ENCODE measurements at places on chromosomes 6 and 20.

- DNase-seq: no peak
Measured at GRCh38 chr20:51462566-51463276, 79.8 kb downstream of the NFATC2 start.

- no peak for DNase-seq
Measured at GRCh38 chr20:43022081-43022480, 167.6 kb downstream of the PTPRT start.

GRCh38 chr6:16698997-16699868 lies 62.0 kb downstream of the ATXN1 start:
- peak; percentile 62 for DNase-seq

- DNase-seq: peak; percentile 21
Measured at GRCh38 chr20:24795436-24795835, 153.6 kb upstream of the CST7 start.

DNA sequence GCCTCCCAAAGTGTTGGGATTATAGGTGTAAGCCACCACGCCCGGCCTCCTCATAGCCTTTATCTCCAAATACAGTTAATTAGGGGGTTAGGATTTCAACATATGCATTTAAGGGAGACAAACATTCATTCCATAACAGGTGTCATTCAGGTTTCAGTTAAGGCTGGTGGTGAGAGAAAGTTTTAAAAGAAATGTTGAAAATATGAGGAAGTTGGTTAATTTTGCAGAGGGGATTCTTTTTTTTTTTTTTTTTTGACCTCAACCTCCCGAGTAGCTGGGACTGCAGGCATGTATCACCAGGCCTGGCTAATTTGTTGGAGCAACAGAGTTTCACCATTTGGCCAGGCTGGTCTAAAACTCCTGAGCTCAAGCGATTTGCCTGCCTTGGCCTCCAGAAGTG lies 12.5 kb upstream of the EBF4 start:
- no peak for DNase-seq

- DNase-seq: no peak
Measured at GRCh38 chr6:145086197-145086596, 649.1 kb downstream of the EPM2A start.

DNA sequence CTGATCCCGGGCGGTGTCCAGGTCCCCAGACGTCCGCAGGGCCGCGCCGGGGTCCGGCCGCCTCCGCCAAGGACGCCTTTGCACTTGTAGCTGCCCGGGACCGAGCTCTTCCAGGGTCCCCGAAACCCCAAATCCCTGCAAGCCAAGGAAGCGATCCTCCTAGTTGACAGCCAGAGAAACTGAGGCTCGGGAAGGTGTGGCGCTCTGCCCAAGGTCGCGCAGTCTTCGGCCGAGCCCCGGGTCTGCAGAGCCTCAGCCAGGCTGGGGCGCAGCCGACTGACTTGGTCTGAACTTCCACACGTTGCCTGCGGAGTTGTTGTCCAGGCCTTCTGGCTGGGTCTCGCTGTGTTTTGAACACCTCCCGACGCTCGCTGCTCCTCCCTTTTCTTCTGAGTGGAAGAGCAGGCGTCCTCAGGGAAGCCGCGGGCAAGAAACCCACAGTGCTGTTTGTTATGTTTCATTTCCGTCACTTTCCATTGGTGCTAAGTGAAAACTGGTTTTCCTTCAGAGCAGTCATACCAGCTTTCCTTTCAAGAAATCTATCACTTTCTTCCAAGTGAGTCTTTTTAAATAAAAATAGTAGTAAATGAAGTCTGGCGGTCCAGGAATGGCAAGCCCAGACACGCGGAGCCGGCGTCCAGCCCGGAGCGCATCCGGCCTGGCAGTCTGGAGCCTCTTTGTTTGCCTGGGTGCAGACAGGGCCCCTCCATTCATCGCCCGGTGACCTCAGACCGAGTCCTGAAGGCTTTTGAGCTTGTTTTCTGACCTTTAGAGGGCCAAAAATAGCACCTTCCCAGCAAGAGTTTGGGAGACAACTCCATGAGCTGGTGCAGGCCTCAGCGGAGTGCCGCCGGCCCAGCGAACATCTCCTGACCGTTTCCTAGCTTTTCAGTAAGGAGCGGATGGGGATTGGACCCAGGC lies 698 bp downstream of the FAM210B start:
- DNase-seq: peak; percentile 88

- DNase-seq: no peak
Measured at GRCh38 chr6:31394381-31394780, 9.0 kb upstream of the MICA start.

DNA sequence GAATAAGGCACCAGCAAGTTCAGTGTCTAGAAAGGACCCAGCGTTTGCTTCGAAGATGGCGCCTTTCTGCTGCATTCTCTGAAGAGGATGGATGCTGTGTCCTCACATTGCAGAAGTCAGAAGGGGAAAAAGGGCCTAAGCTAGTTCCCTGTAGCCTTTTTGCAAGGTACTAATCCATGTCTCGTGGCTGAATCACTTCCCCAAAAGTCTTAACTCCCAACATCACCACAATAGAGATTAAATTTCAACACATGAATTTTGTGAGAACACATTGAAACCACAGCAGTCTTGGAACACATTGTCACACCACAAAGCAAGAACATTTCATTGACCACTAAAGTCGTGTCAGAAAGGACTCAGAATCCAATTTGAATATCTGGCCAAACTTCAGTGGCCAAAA lies 42.1 kb downstream of the KLHL31 start:
- DNase-seq: peak; percentile 5

DNA sequence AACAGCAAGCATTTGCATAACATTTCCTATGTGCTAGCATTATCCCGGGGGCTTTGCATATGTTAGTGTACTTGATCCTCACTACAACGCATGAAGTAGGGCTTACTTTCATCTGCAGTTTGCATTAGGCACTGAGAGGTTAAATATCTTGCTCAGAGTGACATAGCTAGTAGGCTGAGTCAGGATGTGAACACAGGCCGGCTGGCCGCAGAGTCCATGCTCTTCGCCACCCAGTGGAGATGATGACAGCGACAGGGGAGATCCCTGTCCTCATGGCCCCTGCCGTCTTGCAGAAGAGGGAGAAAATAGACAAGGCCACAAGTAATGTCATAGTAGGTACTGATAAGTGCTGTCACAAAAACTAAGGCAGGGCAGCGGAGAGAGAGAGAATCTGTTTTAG lies 46.9 kb downstream of the LYRM4 start:
- DNase-seq: peak; percentile 81

DNA sequence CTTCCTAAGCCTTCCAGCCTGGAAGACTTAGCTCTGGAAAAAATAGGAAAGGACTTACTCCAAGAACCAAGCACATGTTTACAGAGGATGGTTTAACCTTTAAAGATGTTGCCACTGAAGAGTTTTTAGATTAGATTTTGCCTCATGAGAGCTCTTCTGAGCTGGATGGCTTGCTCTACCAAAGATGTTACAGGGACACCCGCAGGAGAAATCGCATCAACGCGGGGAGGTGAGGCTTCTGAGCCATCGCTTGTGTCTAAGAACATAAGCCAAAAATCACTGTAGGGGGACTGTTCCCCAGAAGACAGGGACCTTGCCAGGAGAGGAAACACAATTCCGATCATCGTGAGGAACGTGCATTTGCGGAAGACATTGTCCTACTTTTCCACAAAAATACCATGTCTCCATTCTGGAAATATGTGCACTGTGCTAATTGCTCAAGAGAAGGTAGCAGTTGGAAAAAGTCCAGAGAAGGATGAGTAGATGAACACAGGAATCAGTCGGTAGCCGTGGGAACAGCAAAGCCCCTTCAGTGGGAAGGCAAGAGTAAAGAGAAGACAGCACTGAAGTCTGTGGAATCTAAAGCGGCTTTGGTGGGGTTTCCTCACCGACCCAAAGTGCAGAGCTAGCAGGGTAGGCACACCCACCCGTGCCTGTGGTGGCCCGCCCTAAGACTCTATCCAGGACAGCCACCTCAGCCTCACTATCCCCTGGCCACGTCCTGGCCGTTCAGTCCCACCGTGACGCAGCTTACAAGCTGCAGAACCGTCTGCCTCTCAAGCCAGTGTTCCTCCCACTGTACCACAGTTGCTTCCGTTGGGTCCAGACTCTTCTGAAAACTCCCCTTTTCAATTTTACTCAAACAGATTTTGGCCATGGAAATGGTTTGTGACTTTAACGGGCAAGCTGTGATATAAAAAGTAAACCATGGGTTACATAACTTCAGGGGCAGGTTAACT lies 334.8 kb downstream of the NRN1 start:
- no peak for DNase-seq

GRCh38 chr6:148720897-148721296 lies 25.9 kb upstream of the UST start:
- DNase-seq: peak; percentile 16

DNA sequence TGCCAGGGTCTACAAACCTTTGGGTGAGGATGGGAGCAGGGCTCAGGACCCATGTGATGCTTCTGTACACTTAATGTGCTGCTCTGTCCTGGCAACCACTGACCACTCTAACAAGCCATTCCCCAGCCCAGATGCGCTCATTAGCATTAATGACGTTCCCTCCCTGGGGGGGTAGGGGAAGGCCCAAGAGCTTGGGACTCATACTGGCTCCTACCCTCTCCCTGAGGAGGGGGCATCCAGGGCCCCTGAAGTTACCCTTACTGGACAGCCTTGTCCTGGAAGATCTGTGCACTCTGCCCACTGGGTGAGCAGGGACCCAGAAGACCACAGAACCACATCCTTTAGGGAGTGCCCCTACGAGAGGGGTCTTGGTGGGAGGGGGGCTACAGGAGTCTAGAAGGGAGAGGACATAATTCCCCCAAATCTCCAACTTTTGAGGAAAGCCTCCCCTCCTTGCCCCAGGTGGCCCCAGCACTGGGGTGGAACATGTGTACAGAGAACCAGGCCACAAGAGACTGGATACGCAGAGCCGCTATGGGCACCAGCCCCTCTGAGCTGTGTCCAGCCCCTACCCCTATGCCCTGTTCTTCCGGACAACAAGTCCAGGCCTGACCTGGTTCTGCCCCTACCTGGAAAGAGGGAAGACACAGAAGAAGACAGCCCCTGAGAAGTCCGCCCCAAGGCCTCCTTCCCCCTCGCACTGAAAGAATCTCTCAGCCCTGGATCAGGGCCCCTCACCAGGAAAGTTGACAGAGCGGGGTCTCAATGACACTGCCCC lies 1.4 kb downstream of the TEAD3 start:
- peak; percentile 43 for DNase-seq

DNA sequence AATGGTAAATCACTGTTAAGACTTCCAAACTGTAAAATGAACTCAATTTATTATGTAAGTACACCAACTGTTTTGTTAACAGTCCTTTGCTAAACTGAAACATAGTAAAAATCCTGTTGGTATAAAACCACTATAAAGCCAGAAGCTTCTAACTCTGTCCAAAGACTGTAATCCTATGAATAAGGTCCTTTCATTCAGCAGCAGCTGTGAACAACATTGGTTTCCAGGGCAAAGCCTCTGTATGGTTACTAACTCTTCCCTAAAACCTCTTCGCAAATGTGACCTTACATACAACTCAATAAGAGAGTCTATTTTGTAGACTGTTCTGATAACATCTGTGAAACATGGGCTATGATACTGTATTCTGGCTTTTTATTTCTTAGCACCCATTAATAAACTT lies 40.1 kb downstream of the NUP153 start:
- DNase-seq: no peak

DNA sequence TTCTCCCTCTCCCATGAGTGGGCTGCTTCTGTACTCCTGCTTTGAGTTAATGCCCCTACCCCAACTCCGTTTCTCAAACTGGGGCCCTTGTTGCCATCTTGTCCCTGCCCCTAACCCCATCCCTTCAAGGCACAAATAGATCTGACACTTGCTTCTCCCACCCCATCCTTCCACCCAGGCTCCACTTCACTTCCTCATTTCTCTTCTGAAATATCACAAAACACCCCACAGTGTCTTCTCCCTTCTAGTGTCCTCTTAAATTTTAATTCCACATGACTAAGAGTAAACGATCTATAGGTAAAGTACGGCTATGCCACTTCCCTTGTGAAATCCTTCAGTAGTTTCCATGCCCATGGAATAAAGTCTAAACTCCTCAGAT lies 571.6 kb upstream of the NOX3 start:
- no peak for DNase-seq

DNA sequence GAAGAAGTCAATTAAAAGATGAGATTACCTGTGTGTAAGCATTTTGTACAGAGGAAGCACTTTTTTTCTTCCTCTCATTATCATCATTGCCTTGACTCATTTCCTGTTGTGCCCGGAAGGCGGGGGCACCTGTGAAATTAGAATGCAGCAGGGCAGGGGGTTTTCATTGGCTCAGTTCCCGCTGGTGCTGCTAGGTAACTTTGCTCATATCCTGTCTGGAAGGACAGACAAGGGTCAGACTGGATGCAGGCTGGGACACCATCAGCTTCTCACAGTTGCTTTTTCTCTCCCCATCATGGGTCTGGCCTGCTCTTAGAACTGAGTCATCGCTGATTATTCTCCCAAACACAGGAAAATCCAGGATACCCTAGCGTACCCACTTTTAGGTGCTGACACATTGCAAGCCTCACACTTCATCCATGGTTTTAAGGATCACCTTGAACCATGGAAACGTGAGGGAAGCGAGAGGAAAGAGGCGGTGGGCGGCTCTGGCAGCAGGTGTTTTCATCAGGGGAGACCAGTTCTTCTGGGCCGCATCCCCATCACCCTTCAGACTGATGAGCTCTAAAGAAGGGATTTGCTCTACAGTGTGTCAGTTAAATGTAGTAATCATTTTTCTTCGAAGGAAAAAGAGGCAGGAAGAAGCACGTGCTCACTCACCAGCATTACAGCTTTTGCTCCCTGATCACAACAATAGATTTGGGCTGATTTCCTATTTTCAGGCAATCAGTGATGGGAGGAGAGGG lies 195.7 kb upstream of the SASH1 start:
- peak; percentile 72 for DNase-seq
